ENCODE measurements at places on chromosomes 1 and 21.

DNA sequence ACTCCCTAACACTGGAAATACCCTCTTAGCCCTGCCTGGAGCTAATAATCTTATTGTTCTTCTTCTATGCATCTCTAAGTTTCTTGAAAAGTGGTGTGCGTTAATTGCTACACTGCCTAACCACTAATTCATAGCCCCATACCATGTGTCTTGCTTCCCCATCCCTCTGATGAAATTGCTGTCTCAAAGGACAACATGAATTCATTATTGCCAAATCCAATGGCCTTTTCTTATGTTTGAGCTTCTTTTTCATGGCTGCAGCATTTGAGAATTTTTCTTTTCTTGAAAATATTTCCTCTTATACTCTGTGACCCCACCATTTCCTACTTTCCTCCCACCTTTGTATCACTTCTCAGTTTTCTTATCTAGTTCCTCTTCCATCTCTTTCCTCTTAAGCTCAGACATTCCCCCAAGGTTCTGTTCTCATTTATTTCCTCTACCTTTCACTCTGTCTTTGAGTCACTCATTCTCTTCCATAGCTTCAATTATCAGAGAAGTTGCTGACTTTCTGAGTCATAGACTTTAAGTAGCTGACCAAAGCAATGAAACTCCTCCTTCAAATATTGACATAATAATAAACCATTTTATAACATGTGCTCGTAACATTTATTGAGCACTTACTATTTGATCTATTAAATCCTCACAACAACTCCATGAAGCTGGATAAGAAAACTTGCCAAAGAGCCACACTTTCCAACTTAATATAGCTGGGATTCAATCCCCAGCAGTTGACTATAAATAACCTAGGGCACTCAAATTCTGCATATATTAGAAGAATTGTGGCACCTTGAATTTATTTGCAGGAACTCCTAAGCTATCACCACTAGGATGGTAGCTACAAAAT is 35.5 kb upstream of the ATP6V1G3 start:
- no peak for DNase-seq

GRCh38 chr1:169513208-169513607 is 27.5 kb upstream of the SLC19A2 start:
- DNase-seq = no peak

- DNase-seq = no peak
Observed at GRCh38 chr1:173997791-173998190, 24.4 kb downstream of the RC3H1 start.

DNA sequence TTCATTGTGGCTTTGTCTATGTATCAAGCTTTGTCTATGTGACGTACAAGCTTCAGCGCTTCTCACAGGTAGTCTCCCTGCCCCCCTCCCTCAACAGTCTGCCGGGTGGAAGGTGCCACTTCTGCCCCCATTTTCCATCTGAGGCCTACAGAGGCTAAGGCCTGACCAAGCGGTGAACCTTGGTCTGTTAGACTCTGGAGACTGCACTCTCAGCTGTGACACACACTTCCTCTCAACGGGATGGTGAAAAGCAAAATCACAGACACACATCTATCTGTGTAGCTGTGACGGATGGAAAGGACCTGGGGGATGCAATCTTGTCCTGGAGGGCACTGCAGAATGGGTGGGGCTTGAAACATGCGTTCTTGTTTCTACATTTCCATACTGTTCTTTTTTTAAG is 152.9 kb upstream of the EDN2 start:
- peak; percentile 30 for DNase-seq

DNA sequence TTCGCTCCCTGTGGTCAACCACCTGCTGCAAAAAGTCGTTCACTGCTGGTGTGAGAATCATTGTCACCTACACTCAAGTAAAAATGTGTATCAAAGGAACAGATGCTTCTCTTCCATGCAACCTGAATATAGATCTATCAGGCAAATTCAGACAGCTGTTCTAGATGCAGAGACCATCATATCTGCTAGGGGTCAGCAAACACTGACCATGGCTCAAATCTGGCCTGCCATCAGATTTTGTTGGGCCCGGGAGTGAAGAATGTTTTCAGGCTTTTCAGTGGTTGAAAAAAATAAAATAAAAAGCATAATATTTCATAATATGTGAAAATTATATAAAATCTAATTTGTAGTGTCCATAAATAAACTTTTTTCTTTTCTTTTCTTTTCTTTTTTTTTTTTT is 199.6 kb downstream of the RGS7 start:
- DNase-seq = no peak

DNA sequence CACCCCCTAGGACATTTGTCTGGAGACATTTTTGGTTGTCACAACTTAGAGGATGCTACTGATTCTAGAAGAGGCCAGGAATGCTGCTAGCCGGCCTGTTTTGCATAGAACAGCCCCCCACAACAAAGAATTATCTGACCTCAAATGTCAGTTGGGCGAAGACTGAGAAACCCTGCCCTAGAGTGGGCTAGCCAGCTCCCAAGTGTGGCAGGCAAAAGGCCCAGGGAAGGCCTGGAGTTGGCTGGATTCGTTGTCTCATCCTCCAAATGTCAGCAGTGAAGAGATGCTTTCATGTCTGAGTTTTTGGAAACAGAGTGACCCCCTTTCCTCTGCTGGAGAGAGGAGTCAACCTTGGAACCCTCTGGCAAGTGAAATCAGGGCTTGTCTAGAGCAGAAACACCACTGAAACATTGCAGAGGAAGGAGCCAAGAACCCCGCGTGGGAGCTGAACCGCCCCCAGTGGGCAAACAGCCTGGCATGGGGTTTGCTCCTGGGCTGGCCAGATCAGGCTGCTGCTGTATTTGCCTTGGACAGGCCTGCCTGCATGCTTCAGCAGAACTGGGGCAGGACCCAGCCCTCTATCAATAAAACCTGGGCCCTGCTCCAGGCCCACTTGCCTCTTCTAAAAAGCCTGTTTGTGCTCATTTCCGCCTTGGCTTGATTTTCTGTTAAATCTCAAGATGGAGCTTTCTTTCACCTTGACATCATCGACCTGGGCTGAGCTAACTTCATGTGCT is 32.9 kb downstream of the RASSF5 start:
- DNase-seq = no peak

DNA sequence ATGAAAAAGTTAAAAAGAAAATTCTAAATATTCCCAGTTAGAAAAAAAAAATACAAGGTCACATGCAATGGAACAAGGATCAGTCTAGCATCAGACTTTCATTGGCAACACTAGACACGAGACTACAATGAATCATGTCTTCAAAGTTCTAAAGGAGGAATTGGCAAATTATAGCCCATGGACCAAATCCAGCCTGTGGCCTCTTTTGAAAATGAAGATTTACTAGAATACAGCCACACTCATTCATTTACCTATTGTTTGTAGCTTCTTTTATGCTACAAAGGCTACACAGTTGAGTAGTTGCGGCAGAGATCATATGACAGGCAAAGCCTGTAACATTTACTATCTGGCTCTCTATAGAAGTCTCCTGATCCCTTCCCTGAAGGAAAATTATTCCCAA is 71.4 kb downstream of the MRPL39 start:
- DNase-seq = no peak

- no peak for DNase-seq
Observed at GRCh38 chr1:171206978-171207355, 21.9 kb downstream of the FMO2 start.

- DNase-seq = no peak
Observed at GRCh38 chr1:114758256-114758832, 560 bp upstream of the CSDE1 start.
